ENCODE measurements at places on chromosomes 7 and 10.

- no peak for DNase-seq
Observed at GRCh38 chr10:7161484-7162250, 249.2 kb downstream of the SFMBT2 start.

- no peak for DNase-seq
Observed at GRCh38 chr10:17100586-17100985, 29.0 kb downstream of the CUBN start.

DNA sequence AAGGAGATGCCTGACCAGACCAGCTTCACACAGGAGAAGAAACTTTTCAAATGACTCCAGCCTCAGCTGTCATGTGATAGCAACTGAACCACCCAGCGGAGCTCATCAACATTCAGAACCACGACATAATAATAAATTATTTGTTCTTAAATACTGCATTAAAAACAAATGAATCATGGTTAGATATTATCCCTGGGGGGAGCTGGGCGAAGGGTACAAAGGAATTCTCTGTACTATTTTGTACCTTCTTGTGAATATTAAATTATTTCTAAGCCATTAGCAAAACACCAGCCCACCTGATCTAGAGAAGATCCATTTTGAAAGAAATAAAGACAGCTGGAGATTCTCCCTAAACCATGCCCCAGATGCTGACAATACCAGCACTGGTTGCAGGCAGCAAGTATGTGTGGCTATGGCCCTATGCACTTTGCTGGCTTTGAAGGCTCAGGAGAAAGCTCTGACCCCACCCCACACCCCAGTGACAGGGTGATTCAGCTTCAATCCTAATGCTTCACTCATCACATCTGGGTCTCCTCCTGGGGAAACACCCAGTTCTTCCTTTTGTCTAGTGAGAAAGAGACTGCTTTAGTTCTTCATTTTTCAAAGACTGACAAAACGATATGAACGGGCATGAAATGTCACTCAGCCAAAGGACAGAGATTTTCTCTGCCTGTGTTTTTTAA, 45.5 kb upstream of the NKX2-3 start:
- no peak for DNase-seq

- no peak for DNase-seq
Observed at GRCh38 chr10:129612481-129613109, 145.6 kb downstream of the MGMT start.

- no peak for DNase-seq
Observed at GRCh38 chr10:93006435-93007039, 54.1 kb upstream of the CYP26C1 start.

GRCh38 chr10:66746711-66747110, 179.1 kb upstream of the LRRTM3 start:
- DNase-seq: no peak

DNA sequence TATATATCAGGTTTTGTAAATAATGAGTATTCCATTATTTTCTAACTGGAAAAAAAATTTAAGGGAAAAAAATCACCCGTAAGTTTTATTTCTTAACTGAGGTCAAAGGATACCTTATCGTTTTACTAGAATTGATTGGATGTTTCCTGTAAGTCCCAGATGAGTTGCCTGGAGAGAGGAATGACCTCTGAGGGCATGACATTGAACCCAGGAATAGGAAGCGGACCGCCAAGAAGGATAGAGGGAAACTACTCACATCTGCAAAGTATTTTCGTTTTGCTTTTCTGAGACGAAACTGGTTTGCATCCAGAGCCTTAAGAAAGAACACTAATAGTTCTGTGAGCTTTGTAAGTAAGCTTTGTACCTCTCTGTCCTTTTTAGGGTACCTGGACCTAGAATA, 17.4 kb downstream of the RABGEF1 start:
- DNase-seq: no peak

DNA sequence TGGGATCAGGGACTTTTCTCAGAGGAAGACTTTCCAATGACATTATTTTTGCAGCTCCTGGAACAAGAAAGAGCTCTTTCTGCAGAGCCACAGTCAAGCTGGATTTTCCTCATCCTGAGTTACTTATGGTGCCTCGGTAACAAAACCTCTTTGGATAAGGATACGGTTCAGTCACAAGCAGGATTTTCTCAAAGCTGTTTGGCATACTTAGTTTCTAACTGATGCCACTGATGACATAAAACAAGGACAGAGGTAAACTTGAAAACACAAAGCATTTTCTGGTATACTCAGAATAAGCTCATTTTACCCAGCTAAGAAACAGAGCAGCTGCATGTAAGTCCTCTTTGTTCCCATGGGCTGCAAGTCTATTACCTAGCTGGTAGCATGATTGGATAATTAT, 340.9 kb upstream of the MEOX2 start:
- DNase-seq: no peak

DNA sequence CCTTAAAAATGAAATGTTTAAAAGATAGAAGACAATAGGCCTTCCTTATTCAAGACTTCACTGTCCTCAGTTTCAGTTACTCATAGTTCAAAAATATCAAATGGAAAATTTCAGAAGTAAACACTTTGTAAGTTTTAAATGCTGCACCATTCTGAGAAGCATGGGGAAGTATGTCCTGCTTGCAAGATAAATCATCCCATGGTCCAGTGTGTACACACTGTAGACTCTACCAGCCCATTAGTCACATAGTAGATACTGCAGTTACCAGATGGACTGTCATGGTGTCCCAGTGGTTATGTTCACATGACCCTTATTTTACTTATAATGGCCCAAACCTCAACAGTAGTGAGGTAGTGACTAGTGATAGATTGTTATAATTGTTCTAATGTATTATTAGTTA, 69.5 kb downstream of the PTPN12 start:
- DNase-seq: no peak

GRCh38 chr7:2659556-2660358, 28.0 kb downstream of the TTYH3 start:
- DNase-seq: no peak

GRCh38 chr10:49609006-49609282, 1.2 kb upstream of the SLC18A3 start:
- DNase-seq: no peak

- DNase-seq: no peak
Observed at GRCh38 chr7:55513868-55514267, 58.4 kb downstream of the VOPP1 start.

DNA sequence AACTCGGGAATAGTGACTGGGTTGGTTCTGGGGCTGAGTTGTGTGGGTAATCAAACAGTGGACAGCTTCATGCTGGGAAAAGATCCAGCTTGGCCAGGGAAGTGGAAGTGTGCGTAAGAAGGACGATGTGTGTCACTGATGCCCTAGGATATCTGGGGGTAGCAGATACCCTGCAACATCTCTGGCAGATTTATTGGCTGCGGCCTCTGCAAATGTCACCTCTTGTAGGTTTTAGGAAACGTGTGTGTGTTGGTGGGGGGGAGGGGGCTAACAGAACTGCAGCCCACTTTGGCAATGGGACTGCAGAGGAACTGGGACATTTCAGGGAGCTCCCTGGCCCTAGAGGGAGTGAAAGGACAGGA, 965 bp upstream of the AGAP3 start:
- no peak for DNase-seq

- DNase-seq: no peak
Observed at GRCh38 chr10:12073526-12073925, 4.8 kb downstream of the DHTKD1 start.

- DNase-seq: no peak
Observed at GRCh38 chr7:105011831-105012502, 2.0 kb upstream of the KMT2E start.

- no peak for DNase-seq
Observed at GRCh38 chr10:88172159-88172558, 308.7 kb downstream of the PTEN start.

GRCh38 chr7:157021871-157022680, 11.6 kb upstream of the MNX1 start:
- no peak for DNase-seq

- DNase-seq: no peak
Observed at GRCh38 chr7:130649004-130649790, 19.4 kb downstream of the COPG2 start.

GRCh38 chr7:81626008-81626407, 143.8 kb downstream of the HGF start:
- DNase-seq: no peak

- no peak for DNase-seq
Observed at GRCh38 chr10:27611744-27612550, 107.8 kb downstream of the RAB18 start.

DNA sequence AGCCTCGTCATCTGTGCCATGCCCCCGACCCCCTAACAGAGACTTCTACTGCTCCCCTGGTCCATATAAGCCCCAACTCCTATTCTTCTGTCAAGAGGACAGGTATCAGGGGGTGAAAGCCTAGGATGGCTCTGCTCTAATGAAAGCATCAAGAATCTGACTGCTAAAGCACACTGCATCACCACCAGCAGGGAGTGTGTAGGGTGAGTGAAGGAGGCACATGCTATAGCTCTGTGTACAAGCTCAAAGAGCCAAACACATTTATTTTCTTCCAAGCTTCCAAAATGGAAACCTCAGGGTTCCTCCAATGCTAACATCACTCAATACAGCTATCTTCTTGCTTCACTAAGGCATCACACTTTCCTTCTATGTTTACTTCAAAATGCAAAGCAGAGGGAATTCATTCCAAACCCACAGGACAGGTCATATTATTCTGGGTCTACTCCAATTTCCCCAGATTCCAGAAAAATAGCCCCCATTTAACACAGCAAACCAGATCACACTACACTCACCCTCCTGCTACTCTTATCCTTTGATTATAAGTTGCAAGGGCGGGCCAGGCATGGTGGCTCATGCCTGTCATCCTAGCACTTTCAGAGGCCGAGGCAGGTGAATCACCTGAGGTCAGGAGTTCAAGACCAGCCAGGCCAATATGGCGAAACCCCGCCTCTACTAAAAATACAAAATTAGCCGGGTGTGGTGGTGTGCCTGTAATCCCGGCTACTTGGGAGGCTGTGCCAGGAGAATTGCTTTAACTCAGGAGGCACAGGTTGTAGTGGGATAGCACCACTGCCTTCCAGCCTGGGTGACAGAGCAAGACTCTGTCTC, 36.6 kb downstream of the RHEB start:
- DNase-seq: no peak

GRCh38 chr10:44306147-44306710, 78.7 kb downstream of the CXCL12 start:
- no peak for DNase-seq

- DNase-seq: no peak
Observed at GRCh38 chr10:1360011-1360557, 303.9 kb downstream of the WDR37 start.

- DNase-seq: no peak
Observed at GRCh38 chr10:15353471-15354017, 17.5 kb downstream of the FAM171A1 start.

DNA sequence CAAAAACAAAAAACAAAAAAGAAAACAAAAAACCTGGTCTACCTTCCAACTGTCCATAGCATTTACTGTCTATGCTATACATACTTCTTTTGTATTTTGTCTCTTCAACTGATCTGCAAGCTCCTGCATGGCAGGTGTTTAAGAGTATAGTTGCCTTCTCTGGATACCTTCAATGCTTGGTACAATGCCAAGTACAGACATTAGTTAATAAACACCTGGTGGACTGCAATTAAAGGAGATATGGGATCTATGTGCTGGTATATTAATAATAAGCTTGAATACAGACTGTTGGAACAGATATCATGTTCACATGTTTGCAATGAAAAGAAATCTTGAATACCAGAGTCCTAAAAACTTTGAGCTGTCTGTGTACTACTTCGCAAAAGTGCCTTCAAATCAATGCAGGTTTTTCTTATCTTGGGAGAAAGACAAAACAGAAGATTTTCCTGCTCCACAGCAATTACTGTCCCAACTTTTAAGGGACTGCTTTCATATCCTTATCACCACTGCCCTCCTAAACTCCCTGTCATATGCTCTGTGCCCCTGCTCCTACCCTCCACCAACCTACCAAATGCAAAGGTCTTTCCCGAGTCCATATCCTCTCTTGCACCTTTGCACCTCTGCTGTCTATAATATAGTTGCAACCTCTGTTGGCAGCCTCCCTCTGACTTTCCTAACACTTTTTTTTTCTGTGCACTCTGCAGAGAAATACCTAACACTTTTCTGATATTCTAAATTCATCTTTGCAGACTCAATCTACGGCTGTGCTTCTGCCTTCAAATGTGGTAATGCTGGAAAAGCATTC, 85.1 kb downstream of the DNMBP start:
- no peak for DNase-seq

DNA sequence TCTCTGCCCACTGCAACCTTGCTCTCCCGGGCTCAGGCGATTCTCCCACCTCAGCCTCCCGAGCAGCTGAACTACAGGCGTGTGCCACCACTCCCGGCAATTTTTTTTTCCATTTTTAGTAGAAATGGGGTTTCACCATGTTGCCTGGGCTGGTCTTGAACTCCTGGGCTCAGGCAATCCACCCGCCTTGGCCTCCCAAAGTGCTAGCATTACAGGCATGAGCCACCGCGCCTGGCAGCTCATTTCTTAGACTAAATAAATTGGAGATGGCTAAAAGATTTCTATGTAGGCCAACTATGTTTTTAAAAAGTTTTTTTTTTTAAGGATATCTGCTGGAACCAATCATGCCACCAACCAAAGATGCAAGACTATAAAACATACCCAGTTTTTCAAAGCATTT, 67.8 kb downstream of the TRUB1 start:
- DNase-seq: no peak

DNA sequence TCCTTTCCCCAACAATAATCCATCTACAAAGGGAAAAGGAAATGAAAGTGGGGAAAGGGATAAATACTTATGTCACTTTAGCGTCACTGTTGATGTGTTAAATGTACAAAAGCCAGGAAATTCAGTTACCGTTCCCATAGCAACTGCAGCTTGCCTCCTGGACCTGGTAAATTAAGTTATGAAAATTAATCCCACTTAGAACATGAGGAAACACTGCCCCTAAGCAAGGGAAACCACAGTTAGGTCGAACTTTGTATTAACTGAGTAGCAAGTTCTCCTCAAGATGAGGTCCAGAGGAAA, 338.2 kb upstream of the AOAH start:
- no peak for DNase-seq

DNA sequence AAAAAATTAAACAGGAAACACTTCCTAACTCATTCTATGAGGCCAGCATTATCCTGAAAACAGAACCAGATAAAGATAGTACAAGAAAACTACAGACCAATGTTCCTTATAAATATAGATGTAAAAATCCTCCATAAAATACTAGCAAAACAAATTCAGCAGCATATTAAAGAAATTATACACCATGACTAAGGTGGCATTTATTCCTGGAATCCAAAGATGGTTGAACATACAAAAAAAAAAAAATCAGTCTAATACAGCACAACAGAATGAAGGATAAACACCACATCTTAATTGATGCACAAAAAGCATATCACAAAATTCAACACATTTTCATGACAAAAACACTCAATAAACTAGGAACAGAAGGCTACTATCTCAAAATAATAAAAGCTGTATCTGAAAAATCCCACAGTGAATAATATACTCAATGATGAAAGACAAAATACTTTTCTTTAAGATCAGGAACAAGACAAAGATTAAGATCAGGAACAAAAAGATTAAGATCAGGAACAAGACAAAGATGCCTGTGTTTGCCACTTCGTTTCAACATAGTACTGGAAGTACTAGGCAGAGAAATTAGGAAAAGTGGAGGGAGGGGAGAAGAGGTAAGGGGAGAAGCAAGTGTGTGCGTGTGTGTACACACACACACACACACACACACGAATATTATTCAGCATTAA, 95.6 kb downstream of the SNX13 start:
- no peak for DNase-seq

- DNase-seq: no peak
Observed at GRCh38 chr10:23499372-23500132, 60.7 kb downstream of the OTUD1 start.

Data from stimulated activated CD8-positive, alpha-beta memory T cell treated with anti-CD3 and anti-CD28 coated beads, Interleukin-15, amount 100 ng/mL, for 1 hour (primary cell).